Activated CD4-positive, alpha-beta T cell treated with anti-CD3 and anti-CD28 coated beads, Interleukin-2, amount 10 ng/mL, durations not matched to agents 7 days and 5 days (primary cell): ENCODE measurements at places on chromosomes 12 and 14. TPM values are rescaled to one million over a fixed set of nuclear protein-coding genes. Genes with fewer than 3 reads are reported as not detected.
A peak's percentile ranks its signal among the peaks of the same experiment; 100 is the strongest.

GRCh38 chr12:57888409-57889157, 42.1 kb upstream of the CTDSP2 start:
- DNase-seq, result peak; percentile 30

GRCh38 chr12:2298556-2299200, 245.9 kb downstream of the CACNA1C start:
- DNase-seq, result no peak

The PLEKHD1 gene
- 0.15 TPM for total RNA-seq

The EGLN3 gene
- 18.2 TPM for total RNA-seq

The FAM181A gene
- total RNA-seq, result not detected
